ENCODE measurements at places on chromosomes 16 and 17. TPM values are rescaled to one million over a fixed set of nuclear protein-coding genes. Genes with fewer than 3 reads are reported as not detected.

SULT1A4 gene
- polyA plus RNA-seq, result 203 TPM

PLA2G10 gene
- polyA plus RNA-seq, result 1.2 TPM

ATP1B2 gene
- 4.8 TPM for polyA plus RNA-seq

PLCG2 gene
- 20.4 TPM for polyA plus RNA-seq

CHRNE gene
- polyA plus RNA-seq, result 0.37 TPM

DNA sequence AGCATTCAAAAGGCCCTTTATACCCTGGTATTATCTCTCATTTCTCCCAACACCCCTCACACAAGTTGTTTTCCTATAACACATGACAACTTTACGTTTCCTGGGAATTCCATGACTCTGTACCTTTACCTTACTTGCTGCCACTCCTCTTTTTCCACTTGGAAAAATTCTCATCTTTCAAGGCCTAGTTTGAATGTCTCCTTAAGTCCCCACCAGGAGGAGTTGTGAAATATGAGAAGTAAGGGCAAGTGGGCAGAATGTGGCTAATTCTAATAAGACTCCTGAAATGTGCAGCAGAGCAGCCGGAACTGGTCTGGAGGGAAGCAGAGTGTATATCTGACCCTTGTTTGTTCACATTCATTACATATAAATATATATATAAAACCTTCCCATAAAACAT lies 39.7 kb downstream of the BRCA1 start:
- DNase-seq, result peak; percentile 85

GRCh38 chr17:28720247-28720996 lies 637 bp downstream of the RPL23A start:
- no peak for DNase-seq

DNA sequence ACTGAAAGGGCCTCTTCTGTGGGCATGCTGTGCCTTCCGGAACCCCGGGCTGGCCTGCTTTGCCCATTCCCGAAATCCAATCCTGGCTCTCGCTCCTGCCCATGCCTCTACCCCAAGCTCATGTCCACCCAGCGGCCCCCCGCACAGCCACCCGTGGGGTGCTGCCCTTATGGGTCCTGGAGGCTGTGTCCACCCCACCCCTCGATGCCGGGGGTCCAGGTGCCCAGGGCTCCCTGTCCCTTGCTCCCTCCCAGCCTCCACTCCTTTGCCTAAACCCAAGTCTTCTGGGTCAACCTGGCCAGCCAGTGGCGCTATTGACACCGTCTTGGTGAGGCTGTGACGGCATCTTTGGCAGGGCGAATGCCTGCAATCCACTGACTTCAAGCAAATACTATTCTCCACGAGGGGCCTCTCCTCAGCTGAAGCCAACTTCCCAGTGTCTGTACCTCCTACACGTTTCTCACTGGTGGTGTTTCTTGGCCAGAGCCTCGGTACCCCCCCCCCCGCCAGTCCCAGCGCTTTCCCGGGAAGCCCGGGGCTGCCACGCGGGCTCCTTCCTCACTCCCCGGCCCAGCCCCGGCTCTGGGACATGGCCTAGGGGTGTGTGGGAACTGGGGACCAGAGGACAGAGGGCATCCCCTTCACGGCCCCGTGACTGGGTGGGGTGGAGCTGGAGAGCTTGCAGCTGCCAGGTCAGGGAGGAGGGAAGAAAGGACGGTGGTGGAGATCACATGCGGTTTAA lies 12.2 kb upstream of the DUS1L start:
- no peak for DNase-seq

DNA sequence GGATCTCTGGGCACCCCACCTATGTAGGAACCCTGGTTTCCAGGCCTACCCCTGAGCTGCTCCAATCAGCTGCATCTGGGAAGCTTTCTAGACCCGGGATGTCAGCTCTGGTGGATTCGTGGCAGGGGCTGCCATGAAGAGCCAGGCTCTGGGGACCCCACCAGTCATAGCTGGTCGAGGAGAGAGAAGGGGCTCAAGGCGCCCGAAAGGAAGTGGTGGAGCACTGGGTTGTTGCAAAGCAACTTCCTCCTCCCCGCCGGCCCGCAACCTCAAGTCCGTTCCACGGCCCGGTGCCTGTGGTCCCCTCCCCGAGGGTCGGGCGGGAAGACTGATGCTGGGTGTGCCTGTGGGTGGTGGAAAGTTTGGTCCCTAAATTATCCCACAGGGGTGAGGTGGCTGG lies 10.2 kb downstream of the TBKBP1 start:
- DNase-seq, result no peak

GRCh38 chr16:15545544-15545943 lies 97.4 kb downstream of the MARF1 start:
- DNase-seq, result no peak

DNA sequence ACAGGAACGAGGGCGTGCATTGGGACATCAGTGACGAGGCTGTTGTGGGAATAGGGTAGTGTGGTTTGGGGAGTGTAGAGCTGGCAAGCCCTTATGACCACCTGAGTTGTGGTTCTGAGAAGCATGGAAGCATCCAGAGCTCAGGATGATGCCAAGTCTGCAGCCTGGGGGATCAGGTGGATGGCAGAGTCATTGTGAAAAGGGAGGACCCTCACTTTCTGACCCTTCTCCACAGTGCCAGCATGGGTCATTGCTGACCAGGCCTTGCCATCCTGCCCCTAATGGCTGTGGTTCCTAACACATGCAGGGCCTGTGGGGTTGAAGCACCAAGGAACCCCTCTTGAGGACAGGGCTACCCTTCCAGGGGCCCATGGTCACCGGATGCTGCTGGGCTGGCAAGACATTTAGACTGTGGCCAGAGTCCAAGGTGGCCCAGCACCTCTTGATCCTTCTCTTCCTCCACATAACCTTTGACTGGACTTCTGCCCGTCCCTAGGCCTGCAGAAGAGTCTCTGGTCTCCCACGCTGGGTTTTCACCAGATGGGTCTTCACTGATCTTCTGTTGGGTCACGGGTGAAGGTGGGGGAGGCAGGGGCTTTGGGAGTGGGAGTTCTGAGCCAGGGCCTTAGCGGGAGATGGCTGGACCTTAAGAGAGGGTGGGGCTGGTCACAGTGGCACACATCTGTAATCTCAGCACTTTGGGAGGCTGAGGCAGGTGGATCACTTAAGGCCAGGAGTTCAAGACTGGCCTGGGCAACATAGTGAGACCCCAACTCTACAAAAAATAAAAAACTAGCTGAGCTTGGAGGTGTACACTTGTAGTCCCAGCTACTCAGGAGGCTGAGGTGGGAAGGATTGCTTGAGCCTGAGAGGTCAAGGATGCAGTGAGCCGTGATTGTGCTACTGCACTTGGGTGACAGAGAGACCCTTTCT lies 2.0 kb upstream of the PLA2G15 start:
- DNase-seq, result no peak

DNA sequence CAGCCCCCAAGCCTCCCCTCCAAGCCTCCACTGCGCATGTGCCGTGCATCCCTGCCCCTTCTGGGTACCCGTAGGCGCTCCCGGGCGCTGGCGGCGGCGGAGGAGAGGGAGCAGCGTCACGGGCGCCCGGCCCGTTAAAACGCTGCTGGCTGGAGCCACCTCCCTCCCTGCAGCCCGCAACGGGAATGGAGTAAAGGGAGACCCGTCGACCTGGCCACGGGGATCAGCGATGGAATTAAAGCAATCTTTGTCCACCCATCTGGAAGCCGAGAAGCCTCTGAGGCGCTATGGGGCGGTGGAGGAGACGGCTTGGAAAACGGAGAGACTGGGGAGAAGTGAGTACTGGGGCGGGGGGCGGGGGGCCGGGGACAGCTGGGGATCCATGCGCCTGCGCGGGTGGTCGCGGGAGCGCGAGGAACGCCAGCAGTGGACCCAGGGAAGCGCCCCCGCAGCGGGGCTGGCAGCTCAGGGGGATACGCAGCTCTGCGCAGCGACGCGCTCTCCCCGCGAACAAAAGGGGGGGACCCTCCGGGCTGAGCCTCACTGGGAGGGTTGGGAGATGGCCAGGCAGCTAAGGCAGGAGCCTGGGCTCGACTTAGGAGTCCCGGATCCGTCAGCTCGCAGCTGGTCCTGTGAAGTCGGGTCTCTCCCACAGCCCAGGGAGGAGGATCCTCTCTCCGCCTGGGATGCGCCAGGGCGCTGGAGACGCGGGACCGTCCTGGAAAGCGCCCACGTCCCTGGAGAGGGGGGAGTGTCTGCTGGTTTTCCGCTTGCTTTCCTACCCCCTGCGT lies at the start of gene BMERB1:
Gene BMERB1, plus strand, starts transcription at position 164 of the 791 bp plus-strand sequence. Its CDS starts 66 bp downstream, at position 230.
- peak; percentile 20 for DNase-seq

GRCh38 chr17:38867179-38867967 lies 2.5 kb upstream of the LASP1 start:
- DNase-seq, result peak; percentile 73

GRCh38 chr17:76262732-76263344 lies 2.3 kb upstream of the UBALD2 start:
- peak; percentile 92 for DNase-seq

DNA sequence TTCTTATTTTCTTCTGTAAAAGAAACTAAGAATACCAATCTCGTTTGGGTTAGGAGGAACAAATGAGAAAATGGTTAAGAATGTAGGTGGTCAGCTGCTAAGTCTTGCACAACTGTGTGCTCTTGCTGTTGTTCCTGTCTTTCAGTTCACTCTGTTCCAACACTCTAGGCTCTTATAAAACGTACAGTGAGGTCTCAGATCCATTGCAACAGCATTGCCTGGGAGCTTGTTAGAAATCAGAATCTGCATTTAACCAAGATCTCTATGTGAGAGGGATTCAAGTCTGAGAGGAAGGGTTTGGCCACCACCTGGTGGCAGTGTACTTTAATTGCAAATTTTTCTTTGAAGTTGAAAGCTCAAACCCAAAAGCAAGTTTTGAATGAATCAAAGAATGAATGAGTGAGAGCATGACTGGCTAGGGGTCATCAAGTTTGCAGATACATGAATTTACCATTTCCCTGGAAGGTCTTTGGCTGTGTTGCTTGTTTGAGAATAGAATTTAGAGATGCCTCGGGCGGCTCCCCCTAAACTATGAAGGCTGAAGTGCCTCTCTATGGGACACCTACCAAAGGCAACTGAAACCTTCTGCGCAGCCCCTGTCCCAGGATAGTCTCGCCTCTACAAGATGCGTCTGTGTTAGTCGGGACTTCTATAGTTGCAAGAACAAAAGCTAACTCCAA lies 2.5 kb downstream of the ALOX15B start:
- peak; percentile 61 for DNase-seq

- no peak for DNase-seq
Observed at GRCh38 chr17:39750131-39751015, 12.6 kb downstream of the GRB7 start.

- DNase-seq, result no peak
Observed at GRCh38 chr17:11836508-11836907, 160.8 kb downstream of the ZNF18 start.

DNA sequence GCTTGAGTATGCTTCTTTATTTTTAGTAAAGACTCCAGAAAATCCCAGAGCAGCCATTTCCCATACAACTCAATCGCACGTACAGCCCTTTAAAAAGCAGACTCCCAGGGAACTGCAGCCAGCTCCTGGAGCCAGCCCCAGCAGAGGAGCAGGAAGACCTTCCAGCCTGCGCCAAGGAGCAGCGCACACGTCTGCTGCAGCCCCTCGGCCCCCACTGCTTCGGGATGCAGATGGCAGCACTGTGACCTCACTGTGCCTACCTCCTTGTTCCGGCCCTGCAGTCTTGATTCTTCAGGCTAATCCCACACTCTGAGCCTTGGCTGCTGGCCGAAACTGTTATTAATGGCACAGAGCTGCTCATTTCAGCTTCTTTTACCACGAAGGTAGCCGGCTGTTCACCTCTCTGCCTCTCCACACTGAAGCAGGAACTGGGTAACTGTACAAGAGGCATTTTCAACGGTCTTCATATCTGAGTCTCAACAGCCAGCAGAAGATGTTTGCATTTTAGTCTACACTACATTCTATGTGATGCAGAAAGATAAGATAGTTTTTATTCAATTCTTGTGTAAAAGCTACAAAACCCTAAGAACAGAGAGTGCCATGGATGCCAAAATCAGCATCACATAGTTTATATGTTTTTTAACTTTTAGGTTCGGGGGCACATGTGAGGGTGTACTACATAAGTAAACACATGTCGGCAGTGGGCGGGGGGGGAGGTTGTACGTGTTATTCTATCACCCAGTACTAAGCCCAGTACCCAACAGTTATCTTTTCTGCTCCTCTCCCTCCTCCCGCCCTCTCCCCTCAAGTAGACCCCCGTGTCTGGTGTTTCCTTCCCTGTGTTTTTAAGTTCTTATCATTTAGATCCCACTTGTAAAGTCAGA lies 130.9 kb downstream of the ANKRD11 start:
- no peak for DNase-seq

GRCh38 chr17:43936434-43936833 lies 5.8 kb downstream of the PPY start:
- DNase-seq, result no peak

DNA sequence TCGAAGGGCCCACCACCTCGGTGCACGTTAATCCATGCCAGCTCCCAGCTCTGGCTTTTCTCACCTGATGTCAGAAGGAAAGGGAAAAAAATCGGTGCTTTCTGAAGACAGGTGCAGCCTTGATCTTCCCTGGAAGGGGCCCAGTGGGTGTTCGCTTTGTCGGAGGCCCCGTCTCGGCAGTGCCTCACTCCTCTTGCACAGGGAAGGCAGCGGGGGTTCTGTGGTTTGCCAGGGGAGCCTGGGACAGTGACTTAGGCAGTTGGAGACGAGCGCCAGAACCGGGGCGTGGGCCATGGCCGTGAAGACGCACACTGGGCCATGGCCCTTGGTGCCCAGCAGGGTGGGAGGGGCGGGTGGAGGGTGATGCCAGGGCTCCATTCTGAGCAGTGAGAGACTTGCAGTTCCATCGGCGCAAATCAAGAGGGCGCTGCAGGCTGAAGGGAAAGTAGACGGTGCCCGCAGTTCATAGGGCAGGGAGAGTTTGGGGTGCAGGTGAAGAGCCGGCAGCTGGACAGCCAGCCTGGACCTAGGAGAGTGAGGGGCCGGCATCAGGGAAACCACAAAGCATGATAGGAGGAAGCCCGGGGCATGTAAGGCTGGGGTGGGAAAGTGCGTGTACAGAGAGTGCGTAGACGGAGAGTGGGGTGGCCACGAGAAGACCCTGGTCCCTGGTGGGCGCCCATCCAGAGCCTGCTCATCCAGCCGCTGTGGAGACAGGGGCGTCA lies 101.3 kb upstream of the CHMP6 start:
- DNase-seq, result no peak

DNA sequence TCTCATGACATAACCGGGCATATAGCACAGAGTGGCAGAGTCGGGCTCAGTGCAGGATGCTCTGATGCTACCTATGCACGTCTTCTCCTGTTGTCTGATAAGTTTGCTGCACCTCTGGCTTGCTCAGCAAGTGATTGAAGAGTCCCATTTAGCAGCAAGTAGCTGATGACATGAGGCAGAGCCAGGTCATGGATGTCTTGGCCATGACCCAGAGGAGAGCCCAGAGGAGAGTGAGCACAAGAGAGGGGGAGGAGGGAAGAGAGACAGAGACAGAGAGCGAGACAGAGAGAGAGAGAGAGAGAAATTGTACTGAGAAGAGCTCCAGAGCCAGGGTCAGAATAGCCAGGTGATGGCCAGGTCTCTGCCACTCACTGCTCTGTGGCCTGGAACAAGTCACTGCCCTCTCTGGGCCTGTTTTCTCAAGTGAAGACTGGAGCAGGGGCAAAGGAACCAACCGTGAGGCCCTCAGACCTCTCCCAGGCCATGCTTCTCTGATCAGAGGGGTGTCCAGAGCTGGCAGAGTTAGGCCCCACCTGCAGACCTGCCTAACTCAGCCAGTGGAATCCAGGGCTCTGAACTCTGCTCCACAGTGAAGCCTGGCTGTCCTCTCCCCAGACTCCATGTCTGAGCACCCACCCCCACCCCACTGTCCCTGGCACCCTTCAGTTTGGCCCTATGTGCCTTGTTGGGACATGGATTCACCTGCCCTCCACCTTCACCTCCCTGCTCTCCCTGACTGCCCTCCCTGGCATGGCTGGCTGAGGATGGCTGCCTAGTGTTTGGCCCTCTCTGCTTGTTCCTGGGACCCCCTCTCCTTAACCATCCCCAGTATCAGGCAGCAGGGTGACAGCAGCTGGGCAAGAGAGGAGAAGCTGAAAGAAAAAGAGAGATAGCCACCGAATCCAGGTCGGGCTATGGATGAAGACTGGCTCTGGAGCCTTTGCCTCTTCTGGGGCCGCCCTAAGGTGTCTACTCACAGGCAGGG lies 4.3 kb upstream of the KRT35 start:
- DNase-seq, result no peak

All from large intestine (tissue), 12 donors.